ENCODE measurements at places on chromosomes 5 and 9. TPM values are rescaled to one million over a fixed set of nuclear protein-coding genes. Genes with fewer than 3 reads are reported as not detected.

DNA sequence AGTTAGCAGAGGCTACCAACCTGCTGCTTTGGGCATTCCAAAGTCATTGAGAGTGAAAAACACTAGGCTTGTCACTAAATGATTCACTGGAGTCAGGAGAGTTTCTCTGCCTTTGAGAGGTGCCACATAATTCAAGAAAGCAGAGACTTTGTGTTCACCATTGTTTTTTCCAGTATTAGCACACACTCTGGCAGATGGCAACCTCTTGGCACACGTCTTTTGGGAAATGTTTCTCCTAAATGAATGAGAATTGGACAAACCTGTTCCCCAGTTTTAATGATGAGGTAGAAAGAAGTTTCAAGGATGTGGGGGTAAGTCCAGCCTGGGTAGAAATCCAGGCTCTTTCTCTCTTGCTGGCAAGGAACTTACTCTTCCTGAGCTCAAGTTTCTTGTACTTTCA is 259.1 kb downstream of the GABRB2 start:
- H3K27me3 ChIP-seq = no peaks in the 10 kb centered on the region
- no peaks in the 10 kb centered on the region for H3K36me3 ChIP-seq
- no peak for DNase-seq
- H3K4me3 ChIP-seq = no peak overlapping the region
- no peak overlapping the region for H3K27ac ChIP-seq

Gene OBP2B
- not detected for total RNA-seq

Gene PLEKHG4B
- not detected for total RNA-seq

DNA sequence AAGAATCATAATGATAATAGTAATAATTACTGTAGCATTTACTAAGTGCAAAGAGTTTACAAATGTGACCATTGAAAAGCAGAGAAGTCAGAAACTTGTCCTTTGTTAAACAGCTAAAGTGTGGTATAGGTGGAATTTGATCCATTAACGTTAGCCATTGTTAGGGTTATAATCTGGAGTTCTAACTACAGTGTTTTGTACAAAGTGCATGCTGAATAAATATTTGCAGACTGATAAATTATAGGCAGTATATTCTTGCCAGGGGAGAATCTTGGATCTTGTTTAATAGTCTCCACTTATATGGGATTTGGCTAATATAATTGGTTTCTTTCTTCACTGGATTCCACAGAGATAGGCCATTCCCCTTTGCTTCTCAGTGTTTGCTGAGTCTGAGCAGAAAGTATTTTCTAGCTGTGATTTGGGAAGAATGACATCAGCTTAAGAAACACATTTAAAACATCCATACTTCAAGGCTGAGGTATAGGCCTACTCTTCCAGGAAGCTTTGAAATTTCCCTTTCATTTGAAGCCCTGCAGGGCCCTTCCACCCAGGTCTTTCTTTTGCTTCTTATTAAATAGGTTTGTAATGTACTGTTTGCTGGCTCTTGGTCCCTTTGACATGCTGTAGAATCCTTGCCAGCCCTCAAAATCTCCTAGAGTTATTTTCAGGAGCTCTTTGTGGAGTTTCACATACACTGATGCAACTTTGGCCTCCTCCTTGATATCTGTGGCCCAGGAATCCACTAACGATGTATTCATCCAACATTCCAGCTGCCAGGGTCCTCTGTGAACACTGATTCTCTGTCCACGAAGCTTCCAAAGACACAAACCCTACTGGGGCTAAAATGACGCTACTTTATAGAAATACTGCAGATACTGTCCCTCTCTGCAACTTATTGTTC is 51.4 kb downstream of the ATP10B start:
- DNase-seq = no peak
- H3K36me3 ChIP-seq = no peaks in the 10 kb centered on the region
- no peaks in the 10 kb centered on the region for H3K4me1 ChIP-seq
- H3K27ac ChIP-seq = no peak overlapping the region
- H3K4me3 ChIP-seq = no peak overlapping the region

DNA sequence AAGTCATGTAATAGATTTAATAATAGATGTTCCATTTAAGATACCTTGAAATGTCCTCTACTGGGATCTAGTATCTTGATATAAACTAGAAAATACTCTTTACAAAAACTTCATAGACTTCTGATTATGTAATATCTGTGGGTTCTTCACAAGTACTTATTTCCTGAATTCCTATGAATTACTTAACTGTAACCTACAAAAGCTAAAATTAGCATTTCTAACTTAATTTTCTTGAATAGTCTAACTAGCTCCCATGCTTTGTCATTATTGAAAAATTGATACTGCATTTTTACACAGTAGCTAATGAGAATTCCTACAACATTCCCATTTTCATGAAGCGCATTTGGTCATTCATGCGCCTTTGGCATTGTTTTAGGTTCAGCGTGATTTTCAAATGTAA is 1828.2 kb downstream of the MAT2B start:
- no peak for DNase-seq
- H3K27ac ChIP-seq = no peak overlapping the region
- no peak overlapping the region for H3K4me3 ChIP-seq
- no peaks in the 10 kb centered on the region for H3K4me1 ChIP-seq
- no peaks in the 10 kb centered on the region for H3K36me3 ChIP-seq
- no peaks in the 10 kb centered on the region for H3K27me3 ChIP-seq

Gene PCDHA1
- total RNA-seq = 0.07 TPM

GRCh38 chr5:138459311-138459933 is 5.9 kb upstream of the EGR1 start:
- H3K27ac ChIP-seq = peak overlapping the region; percentile 97
- H3K4me1 ChIP-seq = peaks cover 36% of the 10 kb centered on the region
- H3K36me3 ChIP-seq = no peaks in the 10 kb centered on the region
- H3K4me3 ChIP-seq = peak overlapping the region; percentile 63

Gene DMGDH
- total RNA-seq = 0.41 TPM

GRCh38 chr5:132388244-132389050 is 18.9 kb downstream of the SLC22A5 start:
- peaks cover 2% of the 10 kb centered on the region for H3K36me3 ChIP-seq
- DNase-seq = no peak
- no peaks in the 10 kb centered on the region for H3K27me3 ChIP-seq
- no peak overlapping the region for H3K27ac ChIP-seq
- H3K4me1 ChIP-seq = peaks cover 49% of the 10 kb centered on the region

- no peak for DNase-seq
- H3K27me3 ChIP-seq = no peaks in the 10 kb centered on the region
- no peak overlapping the region for H3K4me3 ChIP-seq
- H3K4me1 ChIP-seq = no peaks in the 10 kb centered on the region
- H3K27ac ChIP-seq = no peak overlapping the region
Observed at GRCh38 chr9:22919423-22919822, 472.8 kb downstream of the DMRTA1 start.

GRCh38 chr9:123834889-123835562 is 94.9 kb downstream of the DENND1A start:
- peaks cover 17% of the 10 kb centered on the region for H3K4me1 ChIP-seq
- H3K36me3 ChIP-seq = peaks cover 6% of the 10 kb centered on the region
- no peak overlapping the region for H3K27ac ChIP-seq
- H3K4me3 ChIP-seq = no peak overlapping the region
- H3K27me3 ChIP-seq = peaks cover 2% of the 10 kb centered on the region

DNA sequence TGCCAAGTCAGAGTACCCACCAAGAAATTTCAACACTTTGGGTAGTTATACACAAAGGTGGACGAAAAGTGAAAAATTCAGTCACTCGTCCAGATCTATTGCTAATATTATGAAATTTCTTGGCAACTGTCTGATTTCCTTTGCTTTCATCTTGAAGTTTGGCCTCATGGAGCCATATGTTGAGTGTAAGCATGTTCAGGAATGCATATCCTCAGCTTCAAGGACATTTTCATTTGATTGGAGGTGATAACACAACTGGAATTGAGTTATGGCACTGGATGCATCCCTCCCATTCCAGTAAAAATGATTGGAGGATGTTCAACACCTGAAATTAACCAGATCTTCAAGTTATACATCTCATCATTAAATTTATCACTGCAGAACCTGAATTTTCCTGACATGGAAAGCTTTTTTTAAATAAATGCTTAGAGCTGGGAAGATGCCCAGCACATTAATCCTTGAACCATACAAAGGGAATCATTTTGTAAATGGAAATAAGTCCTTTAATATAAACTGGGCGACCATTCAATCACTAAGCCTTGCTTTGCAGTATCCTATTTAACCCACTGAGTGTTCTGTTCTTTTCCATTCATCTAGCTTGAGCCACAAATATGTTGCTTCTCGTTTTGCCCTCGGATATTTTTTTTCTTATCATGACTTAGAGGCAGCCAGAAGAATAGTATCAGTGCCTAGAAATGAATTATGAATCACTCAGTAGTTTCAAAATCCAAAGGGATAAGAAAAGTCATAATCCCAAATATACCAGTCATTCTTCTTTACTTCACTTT is 273.7 kb upstream of the PIK3R1 start:
- H3K4me1 ChIP-seq = no peaks in the 10 kb centered on the region
- peaks cover 3% of the 10 kb centered on the region for H3K27me3 ChIP-seq
- no peak overlapping the region for H3K4me3 ChIP-seq
- H3K27ac ChIP-seq = no peak overlapping the region

DNA sequence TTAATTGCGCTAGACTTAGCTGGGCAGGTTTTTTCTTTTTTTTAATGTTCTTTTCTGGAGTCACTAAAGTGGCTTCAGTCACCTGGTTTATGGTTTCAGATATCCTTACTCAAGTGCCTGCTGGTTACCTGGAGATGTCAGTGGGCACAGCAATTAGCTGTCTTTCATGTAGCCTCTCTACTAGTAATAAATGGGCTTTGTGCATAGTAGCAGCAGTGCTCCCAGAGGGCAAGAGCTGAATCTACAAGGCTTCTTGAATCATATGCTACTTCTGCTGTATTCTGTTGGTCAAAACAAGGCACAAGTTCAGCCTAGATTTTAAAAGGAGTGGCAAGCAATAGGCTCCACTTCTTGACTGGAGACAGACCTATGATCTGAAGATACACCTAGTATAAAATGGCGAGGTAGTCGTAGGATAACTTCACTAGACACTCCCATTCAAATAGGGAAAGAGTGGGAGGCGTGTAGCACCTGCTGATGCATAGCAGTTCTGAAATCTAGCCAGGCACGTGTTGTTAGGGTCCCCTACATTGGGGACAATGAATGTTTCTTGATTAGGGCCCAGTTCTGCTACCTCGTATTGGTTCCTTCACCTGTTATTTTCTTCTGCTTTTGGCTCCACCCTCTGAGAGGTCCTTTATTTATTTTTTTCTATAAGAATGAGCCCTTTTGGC is 7.0 kb downstream of the SCAMP1 start:
- H3K4me3 ChIP-seq = no peak overlapping the region
- no peak overlapping the region for H3K27ac ChIP-seq
- no peaks in the 10 kb centered on the region for H3K27me3 ChIP-seq
- peaks cover 3% of the 10 kb centered on the region for H3K36me3 ChIP-seq

Gene EIF4E1B
- total RNA-seq = not detected

Gene CFAP157
- 0.18 TPM for total RNA-seq

GRCh38 chr9:136309101-136309801 is 5.4 kb upstream of the CCDC187 start:
- no peaks in the 10 kb centered on the region for H3K27me3 ChIP-seq
- DNase-seq = no peak
- no peaks in the 10 kb centered on the region for H3K36me3 ChIP-seq
- no peak overlapping the region for H3K4me3 ChIP-seq
- no peak overlapping the region for H3K27ac ChIP-seq
- H3K4me1 ChIP-seq = no peaks in the 10 kb centered on the region

DNA sequence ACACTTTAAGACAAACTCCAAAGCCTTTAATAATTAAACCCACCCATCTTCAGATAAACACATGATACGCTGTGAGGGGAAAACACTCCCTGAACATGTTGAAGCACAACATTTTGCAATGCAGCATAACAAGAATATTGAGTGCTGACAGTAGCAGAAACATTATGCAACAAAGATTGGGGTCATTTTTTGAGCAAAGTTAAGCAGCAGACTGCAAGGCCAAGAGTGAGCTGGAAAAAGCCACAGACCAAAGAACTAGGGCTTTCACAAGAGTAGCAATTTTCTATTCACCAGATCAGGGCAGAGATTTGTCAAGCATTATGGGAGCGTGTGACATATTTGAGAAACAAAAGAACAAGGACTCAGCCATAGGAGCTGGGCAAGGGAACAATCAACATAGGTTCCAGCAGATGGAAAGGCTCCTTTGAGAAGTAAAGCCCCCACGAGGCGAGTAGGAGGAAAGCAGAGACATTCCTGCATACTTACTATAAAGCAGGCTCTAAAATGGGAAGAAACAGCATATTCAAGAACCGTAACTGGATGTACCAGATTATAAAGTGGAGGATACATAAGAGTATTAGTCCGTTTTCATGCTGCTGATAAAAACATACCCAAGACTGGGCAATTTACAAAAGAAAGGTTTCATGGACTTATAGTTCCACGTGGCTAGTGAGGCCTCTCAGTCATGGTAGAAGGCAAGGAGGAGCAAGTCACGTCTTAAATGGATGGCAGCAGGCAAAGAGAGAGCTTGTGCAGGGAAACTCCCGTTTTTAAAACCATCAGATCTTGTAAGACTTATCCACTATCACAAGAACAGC is 4.8 kb upstream of the TTC23L start:
- H3K4me3 ChIP-seq = no peak overlapping the region
- H3K27ac ChIP-seq = no peak overlapping the region
- H3K4me1 ChIP-seq = peaks cover 8% of the 10 kb centered on the region
- DNase-seq = no peak

Gene PCDHGC4
- not detected for total RNA-seq

Gene ZNF366
- total RNA-seq = not detected

Data from activated T-helper 2 cell treated with anti-CD3 and anti-CD28 coated beads, Interferon-gamma antibody, Interleukin-2, Interleukin-4, amounts not matched to agents 10 μg/mL and 5 μg/mL and 100 μg/mL, durations not matched to agents 14 hours and 24 hours and 36 hours (primary cell).